Suprapubic skin (tissue), 4 donors: ENCODE measurements at places on chromosomes 4 and X.

DNA sequence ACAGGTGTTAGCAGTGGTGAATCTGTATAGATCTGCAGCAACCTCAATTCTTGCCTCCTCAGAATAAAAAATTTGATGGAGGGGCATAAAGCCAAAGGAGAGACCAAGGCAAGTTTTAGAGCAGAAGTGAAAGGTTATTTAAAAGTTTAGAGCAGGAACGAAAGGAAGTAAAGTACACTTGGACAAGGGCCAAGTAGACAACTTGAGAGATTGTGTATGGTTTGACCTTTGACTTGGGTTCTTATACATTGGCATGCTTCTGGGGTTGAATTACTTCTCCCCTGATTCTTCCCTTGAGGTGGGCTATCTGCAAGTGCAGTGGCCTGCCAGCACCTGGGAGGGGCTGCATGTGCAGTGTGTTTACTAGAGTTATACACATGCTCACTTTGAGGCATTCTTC, 278.8 kb upstream of the NDST3 start:
- DNase-seq, result no peak

DNA sequence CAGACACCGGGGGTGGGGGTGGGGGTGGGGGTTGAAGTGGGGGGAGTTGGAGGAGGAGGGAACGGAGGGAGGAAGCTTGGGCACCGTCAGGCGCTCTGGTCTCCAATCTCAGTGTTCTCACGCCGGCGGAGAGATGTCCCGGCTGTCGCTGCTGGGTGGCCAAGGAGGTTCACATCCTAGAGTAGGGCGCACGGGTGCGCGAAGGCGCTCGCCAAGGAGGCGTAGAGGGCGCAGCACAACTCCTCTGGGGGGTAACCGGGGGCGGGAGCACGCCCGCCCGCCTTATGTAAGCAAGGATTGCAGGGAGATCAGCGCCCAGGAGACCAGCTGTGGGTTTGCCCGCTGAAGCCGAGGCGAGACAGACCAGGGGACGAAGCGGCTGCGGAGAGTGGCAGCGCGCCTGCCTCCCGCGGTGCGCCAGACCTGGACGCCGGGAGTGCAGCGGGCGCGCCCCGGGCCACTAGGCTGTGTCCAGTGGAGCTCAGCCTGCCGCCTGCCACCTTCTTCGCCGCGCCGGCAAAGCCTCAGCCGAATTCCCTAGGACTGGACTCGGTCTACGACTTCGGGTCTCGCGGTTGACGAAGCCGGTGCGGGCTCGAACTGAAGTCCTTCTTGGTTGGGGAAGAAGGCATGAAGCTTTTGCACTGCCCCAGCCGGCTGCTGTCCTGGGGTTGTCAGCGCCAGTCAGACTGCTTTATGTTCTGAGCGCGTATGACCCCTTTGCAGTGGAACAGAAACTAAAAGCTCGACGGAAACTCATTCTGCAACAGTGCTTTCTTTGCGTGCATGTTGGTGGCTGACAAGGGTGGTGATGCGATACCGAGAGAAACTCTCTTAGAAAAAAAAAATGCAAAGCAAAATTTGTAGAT, 707 bp upstream of the UNC5C start:
- no peak for DNase-seq

GRCh38 chr4:139876337-139876941, 210.8 kb downstream of the MGST2 start:
- no peak for DNase-seq

GRCh38 chr4:76659103-76659490, 224.1 kb downstream of the SHROOM3 start:
- DNase-seq, result no peak

DNA sequence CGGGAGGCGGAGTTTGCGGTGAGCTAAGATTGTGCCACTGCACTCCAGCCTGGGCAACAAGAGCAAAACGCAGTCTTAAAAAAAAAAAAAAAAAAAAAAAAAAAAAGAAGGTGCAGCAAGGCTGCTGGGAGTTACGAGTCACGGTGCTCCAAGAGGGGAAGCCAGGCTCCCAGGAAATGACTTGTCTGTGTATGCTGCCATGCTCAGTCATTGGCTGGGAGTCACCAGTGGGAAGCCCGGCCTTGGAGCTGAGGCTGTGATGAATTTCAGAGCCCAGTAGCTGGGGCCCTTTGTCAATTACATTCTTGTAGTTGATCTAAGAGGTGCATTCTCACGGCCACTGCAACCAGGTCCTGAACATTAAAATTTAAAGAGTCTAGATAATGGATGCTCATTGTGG, 1105.1 kb upstream of the TENM3 start:
- no peak for DNase-seq

DNA sequence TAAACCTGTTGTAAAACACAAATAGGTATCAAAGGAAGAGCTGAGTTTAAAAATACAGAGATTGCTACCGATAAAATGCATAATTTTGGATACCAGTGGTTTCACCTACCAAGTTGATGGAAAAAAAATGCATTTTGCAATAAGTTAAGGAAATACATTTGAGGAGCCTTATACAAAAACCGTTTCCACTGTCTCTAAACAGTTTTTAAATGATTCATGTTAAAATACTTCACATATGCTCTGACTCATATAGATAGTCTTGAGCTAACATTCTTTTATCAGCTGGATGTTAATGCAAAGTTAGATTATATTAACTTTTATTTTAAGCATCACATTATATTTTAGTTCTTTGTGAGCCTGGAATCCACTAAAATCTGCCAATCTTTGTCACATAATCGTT, 50.6 kb upstream of the ANKRD17 start:
- no peak for DNase-seq

DNA sequence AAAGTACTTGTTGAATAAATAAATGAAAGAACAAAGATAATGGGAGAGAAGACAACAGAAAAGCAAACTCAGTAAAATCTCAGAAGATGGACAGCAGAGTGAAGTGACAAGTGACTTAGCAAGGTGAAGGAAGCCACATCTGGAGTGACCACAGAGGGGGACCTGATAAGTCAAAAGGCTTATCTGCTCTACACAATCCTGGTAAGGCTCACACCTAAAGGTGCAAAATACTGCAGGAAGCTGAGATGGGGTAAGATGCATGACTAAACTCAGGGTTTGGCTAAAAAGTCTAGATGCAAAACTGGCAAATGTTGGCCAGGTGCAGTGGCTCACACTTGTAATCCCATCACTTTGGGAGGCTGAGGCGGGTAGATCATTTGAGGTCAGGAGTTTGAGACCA, 22.2 kb downstream of the TRMT2B start:
- no peak for DNase-seq

DNA sequence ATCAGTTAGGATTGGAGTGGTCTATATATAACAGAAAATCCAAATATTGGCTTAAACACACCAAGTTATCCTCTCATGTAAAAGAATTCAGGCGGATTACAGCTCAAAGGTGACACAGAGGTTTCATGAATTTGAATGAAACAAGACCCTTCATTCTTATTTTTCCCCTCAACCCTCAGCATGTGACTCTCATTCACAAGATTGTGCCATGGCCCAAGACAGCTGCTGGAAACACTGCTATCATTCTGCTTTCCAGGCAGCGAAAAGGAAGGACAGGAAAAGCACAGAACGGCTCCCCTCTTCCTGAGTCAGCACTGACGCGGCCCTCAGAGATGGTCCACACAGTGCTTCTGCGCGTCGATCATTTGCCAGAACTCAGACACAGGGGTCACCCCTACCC, 891.0 kb upstream of the FRG1 start:
- no peak for DNase-seq

GRCh38 chr4:23355258-23355657, 534.6 kb downstream of the PPARGC1A start:
- DNase-seq, result no peak

GRCh38 chr4:88283661-88284438, 511 bp downstream of the PPM1K start:
- peak; percentile 86 for DNase-seq

DNA sequence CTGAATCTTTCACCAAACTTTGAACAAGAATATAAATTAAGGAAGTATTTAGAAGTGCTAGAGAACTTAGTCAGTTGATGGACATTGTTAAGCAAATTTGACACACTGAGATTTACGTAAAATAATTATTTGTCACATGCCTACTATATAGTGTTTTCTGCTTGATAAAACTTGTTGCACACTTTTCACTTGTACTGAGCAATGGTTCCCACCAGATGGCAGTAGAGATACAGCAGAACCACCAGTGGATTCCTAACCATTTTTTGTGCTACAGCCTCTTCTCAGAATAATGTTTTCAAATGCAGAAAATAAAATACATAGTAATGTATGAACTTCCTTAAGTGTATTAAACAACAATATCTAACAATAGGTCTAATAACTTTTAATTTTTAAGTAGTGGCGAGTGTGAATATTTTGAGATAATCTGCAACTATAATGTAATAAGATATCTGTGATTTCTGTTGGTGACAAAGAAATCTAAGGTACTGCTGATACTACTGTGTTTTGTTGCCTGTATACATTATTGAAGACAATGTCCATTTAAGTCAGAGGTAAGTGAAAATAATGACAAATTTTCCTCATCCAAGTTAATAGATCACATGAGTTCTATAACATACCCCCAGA, 81.2 kb downstream of the APOOL start:
- no peak for DNase-seq

DNA sequence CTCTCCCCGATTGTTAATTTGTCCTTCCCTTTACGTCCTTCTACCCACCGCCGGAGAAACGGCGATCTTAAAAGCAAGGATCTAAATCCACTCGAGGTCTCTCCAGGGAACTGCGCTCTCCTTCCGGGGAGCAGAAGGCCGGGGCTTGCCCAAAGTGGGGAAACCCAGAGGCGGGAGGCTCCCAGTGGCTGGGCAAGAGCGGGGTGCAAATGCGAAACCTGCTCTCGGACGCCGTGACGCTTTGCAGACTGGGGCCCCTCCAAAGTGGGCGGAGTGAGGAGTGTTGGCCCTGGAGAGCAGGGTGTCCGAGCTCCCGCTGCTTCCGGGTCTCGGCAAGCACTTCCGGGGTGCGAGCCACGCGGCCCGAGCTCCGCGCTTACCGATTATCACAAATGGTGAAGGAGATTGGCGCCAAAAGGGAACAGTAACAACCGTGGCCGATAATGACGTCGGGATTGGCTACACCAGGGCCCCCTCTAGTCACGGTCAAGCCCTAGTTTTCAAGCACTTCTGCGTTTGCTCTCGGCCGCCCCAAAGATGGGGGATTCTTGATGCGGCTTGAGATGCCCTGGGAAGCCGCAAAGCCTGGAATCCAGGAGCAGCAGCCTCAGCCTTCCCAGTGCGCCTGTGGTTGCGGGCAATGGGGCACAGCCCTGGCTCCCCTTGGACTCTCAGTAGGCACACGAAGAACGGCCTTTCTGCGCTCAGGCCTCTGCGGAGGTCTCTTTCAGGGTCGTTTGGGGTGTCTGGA, 29.0 kb downstream of the HAND2 start:
- no peak for DNase-seq

DNA sequence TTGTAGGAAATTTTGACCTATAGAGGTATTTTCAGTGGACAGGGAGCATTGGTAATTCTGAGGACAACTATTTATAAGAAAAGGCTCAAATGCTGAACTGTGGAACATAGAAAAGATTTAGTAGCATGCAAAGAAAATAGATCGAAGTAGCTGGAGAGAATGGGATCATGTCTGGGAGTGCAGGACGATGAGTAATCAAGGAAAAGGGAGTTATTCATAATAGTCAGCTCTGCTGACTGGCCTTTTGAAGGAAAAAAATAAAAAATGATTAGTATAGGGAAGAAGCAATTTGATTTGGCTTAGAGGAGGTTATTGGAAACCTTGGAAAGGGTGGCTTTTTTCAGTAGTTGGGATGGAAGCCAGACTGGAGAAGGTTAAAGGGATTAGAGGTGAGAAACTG, 22.9 kb upstream of the ANK2 start:
- no peak for DNase-seq

DNA sequence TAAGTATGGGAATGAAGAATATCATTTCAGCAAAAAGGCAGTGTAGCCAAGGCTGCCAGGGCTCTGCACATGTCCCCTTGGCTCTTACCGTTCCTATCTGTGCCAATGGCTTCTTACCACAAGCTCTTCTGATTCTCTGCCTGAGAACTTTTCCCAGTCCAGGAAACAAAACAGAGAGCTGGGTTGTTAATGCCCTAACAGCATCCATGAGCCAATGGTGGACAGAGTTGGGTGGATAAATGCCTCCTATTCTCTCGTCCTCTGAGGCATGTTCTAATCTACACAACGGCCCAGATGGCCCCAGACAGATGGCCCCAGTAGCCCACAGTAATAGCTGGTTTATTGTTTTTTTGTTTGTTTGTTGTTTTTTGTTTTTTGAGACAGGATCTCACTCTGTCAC, 28.0 kb downstream of the SCD5 start:
- no peak for DNase-seq

DNA sequence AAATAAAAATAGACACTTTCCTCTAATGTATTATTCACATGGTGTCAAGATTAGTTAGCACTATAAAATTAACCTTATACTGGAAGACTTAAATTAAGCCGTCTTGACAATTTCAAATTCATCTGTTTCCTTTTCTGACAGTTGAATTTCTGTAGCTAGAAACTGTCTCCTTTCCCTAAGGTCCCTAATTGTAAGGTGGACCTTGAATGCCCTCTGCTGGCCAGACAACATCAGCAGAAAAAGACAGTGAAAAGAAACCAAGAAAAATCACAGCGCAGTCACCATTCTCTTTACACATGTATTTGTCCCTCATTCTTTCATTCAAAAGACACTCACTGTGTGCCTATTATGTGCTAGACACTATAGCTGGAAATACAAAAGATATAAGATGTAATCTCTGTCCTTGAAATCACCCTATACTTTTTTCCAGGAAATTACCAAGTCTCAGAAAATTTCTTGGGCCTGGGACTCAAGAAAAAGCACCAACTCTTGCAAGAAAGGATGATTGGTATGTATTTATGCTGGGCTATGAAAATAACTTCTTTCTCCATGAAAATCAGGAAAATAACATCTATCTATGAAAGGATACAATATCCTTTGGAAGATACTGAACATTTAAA, 32.7 kb upstream of the AMBN start:
- DNase-seq, result no peak

GRCh38 chr4:83922402-83922801, 386.5 kb downstream of the GPAT3 start:
- no peak for DNase-seq

DNA sequence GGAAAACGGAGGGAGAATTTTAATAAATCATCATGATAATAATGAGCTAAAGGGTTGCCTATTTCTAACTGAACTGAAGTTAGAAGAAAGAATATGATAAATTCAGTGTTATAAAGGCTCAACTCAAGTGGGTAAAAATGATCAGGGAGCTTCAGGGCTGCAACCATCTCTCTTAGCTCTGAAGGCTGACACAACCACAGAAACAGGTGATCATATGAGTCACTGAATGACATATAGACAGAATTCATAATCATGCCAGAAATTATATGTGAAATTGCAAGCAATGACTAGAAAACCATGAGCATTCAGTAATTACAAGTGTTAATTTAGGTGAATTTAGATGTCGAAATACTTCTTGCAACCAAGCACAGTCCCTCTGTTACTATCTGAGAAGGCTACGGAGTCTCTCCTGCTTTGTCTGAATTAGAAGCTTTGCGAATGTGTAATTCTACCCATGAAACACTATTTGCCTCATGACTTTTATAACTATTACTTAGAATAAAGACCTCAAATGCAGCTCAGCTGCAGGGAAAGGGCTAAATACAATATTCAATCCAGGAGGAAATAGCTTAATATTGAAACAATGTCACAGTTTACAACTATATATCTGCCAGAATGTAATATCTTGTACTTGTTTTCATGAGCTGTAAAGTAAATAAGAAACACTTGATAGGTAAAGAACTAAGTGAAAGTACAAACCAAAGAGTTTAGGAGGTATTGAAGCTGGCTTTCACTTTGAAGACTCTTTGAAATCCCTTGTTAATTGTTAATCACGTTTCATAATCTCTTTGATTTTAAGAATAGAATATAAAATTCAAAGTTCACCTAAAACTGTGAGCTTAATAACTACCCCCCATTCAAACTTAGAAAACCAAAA, 1972.6 kb downstream of the ARAP2 start:
- DNase-seq, result no peak

- DNase-seq, result no peak
Measured at GRCh38 chrX:13761606-13762414, 27.3 kb downstream of the OFD1 start.
